ENCODE measurements at places on chromosomes 2 and 18.

DNA sequence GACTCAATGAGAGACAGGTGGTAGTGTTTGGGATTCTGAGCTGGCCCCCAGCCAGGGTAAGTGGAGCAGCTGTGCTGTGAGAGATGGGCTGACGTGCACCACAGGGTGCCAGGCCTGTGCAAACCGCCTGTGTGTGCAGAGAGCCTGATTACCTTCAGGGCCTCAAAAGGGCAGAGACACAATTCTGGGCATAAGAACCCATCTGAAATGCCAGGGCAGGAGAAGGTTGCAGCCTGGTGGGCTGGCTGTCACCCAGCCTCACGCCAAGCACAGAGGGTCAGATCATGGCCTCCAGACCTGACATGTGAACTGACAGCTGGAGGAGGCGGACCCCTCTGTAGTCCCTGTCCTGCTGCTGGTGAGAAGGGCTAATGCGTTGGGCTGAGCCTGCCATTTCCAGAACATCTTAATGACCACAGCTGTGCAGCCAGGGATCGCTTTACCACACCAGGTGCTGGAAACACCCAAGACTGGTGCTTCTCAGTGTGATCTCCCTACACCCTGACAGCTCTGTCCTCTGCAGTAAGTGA lies 100.9 kb downstream of the ARL4C start:
- DNase-seq = no peak

DNA sequence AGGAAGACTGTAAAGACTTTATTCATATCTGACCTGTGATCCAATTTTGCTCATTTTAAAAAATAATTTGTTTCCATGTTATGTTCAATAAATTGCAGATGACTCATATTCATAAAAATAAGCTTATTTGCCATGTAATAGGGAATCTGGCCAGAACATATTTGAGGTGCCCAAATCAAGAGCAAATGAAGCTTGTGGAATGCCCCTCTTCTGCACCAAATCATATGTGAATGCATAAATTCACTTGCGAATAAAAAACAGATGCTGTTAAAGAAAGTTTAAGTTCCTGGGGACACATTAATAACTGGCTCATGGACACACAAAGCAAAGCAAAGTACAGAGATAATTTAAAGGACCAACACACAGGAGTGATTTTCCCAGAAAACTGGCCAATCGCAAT lies 279.0 kb upstream of the CDH2 start:
- DNase-seq = no peak

GRCh38 chr2:120948662-120949011 lies 213.0 kb downstream of the GLI2 start:
- DNase-seq = no peak

GRCh38 chr18:41731884-41732283 lies 223.2 kb upstream of the PIK3C3 start:
- DNase-seq = no peak

DNA sequence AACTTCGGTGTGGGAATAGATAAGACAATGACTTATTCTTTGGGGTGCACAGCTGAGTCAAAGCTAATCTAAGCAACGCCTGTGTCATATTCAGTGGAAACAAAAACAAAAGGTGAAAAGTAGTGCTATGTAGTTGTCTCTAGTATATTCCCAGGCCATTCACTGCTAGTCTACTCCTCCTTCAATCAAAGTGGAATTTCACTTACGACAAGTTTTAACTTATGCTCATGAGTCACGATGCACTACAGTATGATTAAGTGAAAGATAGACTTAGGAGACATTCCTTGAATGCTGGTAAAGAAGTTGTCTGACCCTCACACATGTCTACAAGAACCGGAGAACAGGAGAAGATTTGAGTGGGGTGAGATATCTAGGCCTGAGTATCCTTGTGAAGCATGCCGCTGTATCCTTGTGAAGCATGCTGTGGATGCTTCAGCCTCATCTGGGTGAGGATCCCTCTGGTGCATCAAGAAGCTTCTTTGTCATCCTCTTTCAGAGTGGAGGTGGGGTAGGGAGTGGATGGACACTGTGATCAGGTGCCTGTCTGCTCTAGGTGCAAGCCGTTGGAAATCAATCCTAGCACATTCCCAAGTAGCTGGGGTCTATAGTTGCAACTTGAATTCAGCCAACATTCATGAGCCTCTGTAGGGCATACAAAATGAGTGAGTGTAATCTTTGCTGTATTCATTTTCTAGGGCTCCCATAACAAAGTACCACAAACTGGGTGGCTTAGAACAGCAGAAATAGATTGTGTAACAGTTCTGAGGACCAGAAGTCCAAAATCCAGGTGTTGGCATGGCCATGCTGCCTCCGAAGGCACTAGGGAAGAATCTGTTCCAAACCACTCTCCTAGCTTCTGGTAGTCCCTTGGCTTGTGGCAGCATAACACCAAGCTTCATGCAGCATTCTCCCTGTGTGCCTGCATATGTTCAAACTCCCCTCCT lies 173.5 kb upstream of the FN1 start:
- DNase-seq = no peak

GRCh38 chr2:143453981-143454511 lies 324.8 kb downstream of the ARHGAP15 start:
- no peak for DNase-seq

DNA sequence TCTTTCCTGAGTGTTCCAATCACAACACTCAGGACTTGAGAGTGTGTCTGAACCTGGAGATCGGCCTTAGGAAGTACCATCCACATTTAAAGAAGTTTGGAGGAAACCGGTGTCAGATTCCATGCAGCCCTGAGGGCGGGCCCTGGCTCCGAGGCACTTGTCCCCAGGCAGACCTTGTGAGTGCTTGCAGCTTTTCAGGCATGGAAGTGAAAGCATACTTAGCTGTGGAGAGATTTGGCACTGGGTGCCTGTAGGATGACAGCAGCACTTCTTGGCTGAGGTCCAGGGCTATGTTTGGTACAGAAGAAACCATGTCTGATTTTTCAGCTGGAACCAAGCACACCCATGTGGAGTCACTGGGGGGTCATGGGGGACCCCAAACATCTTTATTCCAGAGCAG lies 230.8 kb downstream of the SEPTIN10 start:
- no peak for DNase-seq

DNA sequence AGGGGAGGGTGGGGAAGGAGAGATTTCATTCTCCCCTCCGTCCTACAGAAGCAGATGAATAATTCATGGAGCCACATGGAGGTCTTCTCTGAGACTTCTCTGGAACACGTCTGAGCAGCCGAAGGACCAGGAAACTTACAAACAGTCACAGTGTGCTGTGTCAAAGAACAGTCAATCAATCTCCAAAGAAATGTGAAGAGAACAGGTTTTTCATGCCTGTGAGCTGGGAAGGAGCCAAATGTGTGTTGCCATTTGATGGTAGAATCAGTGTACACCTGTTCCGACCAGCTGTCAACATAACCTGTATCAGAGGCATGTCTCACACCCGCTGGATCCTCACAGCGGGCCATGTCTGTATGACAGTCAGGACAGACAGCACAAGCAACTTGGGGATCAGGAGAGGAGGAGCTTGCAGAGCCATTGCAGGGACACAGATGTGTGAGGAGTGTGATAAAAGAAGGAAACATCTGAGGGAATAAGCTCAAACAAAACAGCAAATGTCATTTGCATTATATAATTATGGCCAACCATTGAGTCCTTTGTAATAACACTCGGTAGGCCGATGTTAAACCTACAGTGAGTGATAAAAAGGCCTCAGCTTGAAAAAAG lies 298.5 kb downstream of the EN1 start:
- no peak for DNase-seq

- no peak for DNase-seq
Measured at GRCh38 chr18:8801263-8801901, 96.0 kb downstream of the MTCL1 start.

DNA sequence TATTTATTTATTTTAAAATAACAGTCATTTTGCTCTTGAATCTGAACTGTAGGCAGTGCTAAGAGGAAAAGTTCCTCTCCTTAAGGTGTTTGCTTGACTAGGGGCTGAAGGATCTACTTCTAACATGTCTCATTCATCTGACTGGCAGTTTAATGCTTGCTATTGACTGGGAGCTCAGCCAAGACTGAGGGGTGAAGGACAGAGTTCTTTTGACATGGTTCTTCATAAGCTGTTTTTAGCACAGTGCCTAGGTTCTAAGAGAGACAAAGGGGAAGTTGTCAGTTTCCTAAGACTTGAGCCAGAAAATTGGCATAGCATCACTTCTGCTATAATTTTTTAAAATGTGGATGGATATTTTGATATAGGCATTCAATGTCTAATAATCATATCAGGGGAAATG lies 73.0 kb downstream of the COMMD1 start:
- DNase-seq = no peak

- DNase-seq = no peak
Measured at GRCh38 chr2:69966496-69966895, 5.1 kb upstream of the ASPRV1 start.

- no peak for DNase-seq
Measured at GRCh38 chr2:128603411-128603924, 284.8 kb upstream of the HS6ST1 start.

- DNase-seq = no peak
Measured at GRCh38 chr2:127044165-127044718, 62.7 kb downstream of the BIN1 start.

DNA sequence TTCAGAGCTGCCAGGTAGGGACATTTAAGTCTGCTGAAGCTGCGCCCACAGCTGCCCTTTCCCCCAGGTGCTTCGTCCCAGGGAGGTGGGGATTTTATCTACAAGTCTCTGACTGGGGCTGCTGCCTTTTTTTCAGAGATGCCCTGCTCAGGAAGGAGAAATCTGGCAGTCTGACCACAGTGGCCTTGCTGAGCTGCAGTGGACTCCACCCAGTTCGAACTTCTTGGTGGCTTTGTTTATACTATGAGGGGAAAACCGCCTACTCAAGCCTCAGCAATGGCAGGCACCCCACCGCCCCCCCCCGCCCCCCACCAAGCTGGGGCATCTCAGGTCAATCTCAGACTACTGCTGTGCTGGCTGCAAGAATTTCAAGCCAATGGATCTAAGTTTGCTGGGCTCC lies 458.1 kb upstream of the RAB12 start:
- no peak for DNase-seq

- DNase-seq = no peak
Measured at GRCh38 chr2:19484736-19485135, 126.3 kb upstream of the OSR1 start.

DNA sequence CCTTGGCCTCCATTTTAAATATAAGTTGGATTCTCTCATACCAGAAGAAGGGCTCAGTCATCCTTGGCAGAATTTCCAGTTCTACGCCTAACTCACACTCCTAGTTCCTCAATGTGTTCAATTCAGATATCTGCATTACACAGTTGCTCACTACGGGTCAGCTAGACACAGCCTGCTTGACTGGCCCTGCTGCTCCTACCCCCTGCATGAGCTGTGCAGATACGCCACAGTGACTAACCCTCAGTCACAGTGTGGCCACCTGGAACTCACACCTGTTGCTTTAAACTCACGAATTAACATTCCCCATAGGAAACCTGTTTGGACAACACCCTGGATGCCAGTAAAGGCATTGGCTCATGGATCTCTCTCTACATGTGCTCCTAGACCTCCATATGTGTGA lies 429.6 kb downstream of the NCKAP5 start:
- no peak for DNase-seq

- DNase-seq = no peak
Measured at GRCh38 chr2:229646186-229646723, 68.1 kb downstream of the DNER start.

GRCh38 chr2:68993660-68994059 lies 19.2 kb downstream of the GKN1 start:
- no peak for DNase-seq

DNA sequence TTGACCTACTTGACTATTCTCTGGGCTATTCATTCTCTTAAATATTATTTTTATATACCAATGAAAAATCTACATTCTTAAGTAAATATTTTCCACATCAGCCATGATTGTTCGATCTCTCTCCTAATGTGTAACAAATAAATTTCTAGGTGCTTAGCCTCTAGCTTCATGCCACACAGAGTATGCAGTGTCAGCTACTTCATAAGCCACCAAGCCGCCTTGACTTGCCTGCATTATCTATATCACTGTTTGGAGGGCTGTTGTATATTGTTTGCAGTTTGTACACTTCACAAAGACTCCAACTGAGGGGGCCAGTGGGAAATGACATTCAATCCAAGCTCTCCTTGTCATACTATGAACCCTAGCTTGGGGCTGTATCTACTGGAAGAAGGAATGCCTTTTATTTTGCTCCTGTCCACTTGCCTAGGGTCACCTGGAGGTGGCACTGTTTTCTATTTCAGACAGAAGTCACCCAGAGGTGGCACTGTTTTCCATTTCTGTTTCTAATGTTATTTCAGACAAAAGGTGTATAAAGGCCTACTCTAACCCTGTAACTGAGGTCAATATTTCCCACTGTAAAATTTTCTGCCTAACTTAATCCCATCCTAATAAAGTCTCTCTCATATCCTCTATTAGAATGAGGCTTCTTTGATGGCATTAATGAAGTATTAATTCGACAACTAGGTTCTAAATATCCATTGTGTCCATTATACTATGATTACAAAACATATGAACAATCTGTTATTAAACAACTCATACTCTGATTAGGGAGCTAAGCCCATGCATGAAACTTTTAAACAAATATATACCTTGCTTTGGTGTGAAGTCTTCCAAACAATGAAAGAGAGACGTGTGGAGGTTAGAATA lies 36.4 kb downstream of the COL5A2 start:
- no peak for DNase-seq

DNA sequence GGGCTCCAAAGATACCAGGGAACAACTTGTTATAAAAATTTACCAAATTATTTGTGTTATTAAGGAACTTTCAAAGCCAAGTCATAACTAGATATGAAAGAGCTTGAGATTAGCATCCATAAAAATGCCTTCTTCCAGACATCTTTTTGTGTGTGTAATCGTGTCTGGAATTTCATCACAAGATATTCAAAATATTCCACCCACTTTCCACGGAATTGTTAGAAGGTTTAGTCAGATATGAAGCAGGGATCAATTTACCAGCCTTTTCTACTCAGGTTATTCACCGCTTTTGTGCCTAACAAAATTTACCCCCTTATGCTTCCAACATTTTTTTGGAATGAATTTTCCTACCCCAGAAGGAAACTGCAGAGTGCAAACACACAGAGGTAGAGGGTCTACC lies 130.2 kb upstream of the ACVR2A start:
- no peak for DNase-seq

- DNase-seq = no peak
Measured at GRCh38 chr2:86807468-86808275, 17.0 kb upstream of the CD8A start.

DNA sequence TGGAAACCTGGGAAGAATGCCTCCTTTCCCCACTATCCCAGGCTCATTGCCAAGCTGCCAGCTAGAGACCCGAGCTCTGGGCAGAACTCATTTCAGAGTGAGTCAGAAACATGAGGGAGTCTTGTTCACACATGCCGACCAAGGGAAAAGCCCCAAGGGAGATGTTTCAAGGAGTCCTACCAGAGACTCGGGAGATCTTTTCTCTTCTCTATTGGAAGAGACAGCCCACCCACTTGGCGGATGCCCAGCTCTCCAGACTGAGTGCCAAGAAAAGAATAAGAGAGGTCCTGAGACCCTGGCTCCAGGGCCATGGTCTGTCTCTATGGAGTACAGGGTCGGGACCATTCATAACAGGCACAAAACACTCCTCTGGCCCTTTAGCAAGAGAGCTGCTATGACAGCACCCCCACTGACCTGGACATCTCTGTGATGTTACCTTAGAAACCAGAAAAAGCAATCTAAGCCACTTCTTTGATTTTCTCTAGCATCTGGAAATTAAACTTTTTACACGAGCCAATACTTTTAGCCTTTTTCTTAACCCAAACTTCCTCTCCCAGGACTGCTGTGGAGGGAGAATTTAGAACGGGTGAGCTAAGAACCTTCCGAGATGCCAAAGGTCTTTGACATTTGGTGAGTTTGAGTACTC lies 18.5 kb upstream of the IGFBP5 start:
- DNase-seq = no peak
